BE2C (cell line): ENCODE measurements at places on chromosomes 7 and 10.

- no peak for DNase-seq
Measured at GRCh38 chr7:6648066-6648814, 11.1 kb downstream of the ZNF316 start.

DNA sequence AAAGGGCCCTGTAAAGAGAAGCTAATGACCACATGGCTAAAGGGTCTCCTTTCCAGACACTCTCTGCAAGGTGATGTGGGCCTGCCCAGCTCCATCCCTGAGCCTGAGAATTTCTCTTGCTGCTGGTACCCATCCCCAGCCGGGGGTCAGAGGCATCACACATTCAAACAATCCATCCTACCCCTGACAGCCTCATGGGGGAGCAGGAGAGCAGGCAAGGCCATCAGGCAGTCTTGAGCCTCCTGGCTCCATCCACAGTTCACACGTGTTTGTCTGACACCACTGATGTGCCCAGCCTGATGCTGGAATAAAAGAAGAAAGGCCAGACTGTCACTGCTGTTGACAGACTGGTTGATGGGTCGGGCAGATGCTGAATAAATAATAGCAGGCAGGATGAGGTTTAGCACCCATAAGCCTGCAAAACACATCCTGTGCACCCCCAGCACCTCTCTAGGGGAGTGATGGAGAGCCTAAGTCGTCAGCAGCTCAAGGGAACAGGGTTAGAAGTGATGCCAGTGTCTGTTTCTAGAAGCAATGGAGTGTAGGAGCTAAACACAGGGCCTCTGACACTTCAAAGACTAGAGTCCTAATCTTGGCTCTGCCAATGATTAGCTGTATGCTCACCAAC, 43.5 kb downstream of the TLL2 start:
- peak; percentile 55 for DNase-seq

DNA sequence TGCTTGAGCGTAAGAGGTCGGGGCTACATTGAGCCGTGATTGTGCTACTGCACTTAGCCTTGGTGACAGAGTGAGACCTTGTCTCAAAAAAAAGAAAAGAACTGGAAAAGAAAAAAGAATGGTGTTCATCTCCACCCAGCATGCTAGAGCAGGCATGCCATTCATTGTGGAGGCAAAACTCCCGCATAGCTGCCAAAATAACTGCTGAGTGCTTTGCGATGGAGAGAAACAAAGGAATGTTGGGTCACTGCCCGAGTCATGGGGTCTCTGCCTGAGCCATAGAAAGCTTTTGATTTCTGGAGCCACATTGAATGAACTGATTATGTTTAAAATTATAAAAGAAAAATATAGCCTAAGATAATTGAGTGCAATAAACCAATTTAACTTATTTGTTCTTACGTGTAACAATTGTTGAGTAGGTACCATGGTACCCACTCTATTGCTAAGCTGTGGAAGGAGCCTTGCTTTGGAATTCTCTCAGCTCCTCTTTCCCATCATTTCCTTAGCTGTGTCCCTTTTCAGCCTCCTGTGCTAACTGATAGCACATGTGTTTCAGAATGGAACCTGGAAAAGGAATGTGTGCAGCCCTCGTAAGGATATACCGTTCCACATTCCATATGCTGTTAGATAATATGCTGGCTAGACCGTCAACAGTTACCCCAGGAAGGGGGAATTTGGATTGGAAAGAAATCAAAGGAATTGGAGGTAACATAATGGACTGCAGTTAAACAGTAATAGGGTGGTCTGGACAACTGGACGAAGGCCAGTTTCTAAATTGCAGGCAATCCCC, 99.0 kb downstream of the KIAA1217 start:
- no peak for DNase-seq

DNA sequence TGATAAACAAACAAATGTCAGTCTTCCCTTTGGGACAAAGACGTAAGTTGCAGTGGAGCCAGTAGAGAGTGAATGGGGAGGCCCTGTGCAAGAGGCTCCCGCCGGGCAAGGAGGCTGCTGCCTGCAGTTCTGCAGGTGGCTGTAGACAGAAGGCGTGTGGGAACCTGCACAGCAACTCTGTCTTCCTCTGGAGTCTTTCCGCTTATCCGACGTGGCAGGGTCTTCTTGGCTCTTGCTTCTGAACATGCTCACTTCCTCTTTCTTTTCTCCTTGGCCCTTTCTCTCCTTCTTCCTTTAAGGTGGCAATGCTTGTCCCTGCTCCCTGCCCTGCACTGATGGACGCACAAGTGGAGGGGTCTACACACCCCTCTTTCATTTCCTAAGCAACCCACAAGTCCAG, 122.5 kb downstream of the HIPK2 start:
- no peak for DNase-seq

- DNase-seq, result no peak
Measured at GRCh38 chr10:88879534-88880281, at the start of gene STAMBPL1. Gene STAMBPL1 (plus strand): TSS chr10:88880245. CDS start chr10:88901709, 21,464 bp downstream.

DNA sequence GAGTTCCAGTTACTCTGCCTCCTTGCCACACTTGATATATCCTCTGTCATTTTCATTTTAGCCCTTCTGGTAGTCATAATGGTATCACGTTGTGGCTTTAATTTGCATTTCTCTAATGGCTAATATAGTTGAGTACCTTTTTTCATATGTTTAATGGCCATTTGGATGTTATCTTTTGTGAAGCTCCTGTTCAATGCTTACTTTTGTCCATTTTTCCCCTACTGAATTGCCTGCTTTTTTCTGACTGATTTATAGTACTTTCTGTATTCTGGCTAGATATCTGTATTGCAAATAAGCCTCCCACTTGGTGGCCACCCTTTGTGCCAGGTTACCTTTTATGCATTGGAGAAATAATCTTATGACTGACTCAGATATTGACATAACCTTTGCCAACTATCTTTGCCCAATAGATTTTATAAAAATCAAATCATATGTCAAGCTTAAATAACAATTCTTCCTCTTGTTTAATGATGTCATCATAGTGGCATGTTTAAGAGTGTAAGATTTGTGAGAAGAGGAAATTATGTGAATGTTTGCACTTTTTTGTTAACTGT, 50.6 kb downstream of the PRPF18 start:
- DNase-seq, result no peak

DNA sequence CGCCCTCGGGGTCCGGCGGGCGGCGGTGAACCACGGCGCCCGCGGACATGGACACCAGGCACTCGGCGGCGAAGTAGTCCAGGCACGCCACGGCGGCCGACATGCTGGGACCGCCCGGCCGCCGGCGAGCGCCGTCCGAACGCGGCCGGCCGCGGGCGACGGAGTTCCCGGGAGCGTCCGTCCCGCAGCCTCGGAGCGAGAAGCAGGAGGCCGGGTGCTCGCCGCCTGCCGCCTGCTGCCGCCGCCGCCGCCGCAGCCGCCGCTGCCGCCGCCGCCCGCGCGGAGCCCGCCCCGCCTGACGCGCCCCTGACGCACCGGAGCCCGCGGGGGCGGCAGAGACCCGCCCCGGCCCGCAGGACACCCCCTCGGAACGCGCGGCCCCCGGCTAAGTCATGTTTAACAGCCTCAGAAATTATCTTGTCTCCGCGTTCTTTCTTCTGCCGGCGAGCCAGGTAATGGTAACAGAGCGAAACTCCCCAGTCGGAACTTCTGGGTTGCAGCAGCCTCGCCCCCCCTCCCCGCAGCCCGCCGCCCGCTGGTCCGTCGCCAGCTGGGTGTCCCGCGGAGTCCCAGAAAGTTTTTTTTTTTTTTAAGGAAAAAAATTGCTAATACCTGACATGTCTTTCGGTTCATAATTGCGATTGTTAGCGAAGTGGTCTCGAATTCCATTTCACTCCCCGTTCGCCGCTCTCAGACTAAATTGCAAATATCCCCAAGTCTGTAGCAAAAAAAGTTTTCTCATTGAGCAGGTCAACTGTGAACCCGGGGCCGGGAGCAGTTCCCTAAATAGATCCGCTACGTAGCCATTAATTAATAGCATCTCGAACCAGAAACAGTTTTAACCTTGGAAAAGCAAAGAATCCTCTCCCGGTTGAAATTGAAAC, at the start of gene KLF14:
Gene KLF14, minus strand, starts transcription at position 277 of the 884 bp plus-strand sequence. Its CDS starts 174 bp downstream, at position 103.
- DNase-seq, result peak; percentile 26

- DNase-seq, result peak; percentile 59
Measured at GRCh38 chr7:2009541-2010001, 223.2 kb downstream of the MAD1L1 start.

DNA sequence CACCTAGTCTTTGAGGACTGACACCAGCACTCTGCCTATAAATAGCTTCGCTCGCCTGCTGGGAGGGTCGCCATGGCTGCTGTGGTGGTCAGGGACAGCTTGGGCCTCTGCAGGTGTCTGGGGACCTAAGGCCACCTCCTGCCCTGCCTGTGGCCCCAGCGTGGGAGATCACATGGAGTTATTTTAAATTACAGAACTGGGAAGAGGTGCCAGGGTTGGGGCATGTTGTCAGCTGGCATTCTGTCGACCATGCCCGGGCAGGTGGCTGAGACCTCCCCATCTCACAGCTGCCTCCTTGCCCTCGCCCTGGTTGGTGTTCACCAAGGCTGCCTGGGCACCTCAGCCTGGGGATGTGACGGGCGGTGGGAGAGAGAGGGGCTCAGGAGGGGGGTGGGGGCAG, 18.1 kb downstream of the SHH start:
- DNase-seq, result no peak

GRCh38 chr10:36730316-36730715, 395.1 kb upstream of the ANKRD30A start:
- no peak for DNase-seq

DNA sequence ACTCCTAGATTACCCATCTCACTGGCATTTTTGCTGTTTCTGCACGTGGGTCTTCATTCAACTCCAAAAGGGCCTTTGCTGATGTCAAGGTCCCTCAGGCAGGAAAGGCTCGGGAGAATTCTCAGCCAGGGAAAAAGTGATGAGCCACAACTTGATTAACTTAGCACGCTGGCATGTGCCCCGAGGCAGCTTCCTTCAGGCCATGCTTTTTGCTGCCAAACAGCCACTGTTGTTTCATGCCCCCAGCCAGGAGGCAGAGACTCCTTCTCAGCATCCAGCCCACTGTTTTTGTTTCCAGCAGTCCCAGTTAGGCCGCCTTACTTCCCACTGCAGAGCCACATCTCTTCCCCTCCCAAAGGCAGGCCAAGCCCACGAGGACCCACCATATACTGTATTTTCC, 266.5 kb upstream of the YAE1 start:
- DNase-seq, result no peak

DNA sequence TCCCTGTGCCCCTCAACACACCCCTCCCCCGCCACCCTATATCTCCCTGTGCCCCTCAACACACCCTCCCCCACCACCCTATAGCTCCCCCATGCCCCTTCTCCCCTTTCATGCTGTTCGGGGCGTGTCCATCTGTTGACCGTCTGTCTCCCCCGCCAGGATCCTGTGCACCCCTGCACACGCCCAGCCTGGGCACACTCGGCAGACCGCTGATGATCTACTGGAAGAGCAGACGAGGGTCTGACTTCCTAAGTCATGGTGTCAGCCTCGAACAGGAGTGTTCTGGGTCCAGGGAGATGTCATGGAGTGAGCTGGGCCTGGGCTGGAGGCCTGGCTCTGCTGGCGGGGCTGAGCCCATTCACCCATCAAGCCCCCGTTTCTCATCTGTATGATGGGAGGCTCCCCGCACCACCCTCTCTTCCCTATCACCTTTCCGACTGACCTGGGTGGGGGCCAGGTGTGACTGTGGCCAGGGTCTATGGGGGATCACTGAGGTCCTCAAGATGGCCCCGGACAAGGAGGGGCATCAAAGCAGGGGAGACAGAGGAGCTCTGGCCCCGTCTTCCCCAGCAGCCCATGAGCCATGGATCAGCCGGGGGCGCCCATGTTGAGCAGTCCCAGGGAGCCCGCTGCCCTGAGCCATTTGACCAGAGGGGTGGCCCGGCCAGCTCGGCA, 48.3 kb downstream of the PDGFA start:
- peak; percentile 3 for DNase-seq

DNA sequence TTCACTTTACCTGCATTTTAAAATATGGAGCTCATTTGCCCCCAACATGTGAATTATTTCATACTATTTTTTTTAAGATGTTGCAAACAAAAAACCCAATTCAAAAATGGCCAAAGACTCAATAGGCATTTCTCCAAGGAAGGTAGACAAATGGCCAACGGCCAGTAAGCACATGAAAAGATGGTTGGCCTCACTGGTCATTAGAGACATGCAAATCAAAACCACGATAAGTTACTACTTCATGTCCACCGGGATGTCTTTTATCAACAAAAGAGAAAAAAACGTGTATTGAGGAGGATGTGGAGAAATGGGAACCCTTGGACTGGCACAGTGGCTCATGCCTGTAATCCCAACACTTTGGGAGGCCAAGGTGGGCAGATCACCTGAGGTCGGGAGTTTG, 3.4 kb upstream of the CTBP2 start:
- DNase-seq, result no peak

DNA sequence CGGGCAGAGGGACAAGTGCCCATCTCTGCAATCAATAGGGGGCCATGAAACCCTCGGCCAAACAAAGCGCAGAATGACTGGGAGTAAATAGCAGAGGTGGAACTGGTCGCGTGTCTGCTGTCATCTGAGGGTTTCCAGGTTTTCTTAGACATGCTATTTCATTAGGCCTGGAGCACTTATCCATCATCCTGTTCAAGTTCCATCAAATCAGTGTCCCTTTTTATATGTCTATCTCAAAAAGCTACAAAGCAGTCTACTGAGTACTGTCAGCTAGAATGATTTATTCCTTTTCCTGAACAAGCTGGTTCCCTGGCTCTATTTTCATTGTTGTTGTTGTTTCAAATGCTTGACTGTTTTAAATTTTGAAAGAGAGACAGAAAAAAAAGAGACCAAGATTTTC, 590.5 kb downstream of the PARD3 start:
- peak; percentile 22 for DNase-seq

DNA sequence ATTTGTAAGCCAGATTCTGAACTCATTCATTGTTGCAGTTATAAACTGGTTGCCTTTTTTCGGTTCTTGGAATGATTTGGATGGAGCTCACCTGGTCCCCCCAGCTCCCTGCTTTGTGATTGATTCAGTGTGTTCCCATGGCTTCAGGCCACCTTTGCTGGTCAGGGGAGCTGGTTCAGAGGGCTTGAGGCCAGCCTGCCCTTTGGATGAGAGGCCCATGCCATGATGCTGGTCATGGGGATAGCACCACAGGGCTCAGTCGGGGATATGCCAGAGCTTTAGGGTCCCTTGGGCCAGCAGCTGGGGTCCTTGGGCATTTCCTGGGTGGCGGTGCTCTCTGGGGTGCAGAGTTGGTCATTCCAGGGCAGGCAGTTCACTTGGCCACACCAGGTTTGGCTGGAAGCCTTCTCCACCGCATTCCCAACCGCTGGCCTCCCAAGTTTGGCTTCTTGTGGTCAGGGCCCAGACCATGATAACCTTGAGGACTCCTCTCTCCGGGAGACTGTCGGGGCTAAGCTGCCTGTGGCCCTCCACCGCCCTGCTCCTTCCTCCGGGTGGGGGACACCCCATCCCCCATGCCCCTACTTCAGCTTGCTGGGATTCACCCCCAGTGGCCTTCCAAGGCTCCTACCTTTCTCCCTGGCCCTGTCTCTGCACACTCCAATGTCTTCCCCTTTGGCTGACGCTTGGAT, 65.1 kb downstream of the MGMT start:
- no peak for DNase-seq
